ENCODE measurements at places on chromosomes 5 and 9.

GRCh38 chr5:4330327-4330726 is 734.7 kb downstream of the IRX1 start:
- DNase-seq, result no peak

GRCh38 chr5:88889189-88890069 is 6.4 kb upstream of the MEF2C start:
- no peak for DNase-seq

DNA sequence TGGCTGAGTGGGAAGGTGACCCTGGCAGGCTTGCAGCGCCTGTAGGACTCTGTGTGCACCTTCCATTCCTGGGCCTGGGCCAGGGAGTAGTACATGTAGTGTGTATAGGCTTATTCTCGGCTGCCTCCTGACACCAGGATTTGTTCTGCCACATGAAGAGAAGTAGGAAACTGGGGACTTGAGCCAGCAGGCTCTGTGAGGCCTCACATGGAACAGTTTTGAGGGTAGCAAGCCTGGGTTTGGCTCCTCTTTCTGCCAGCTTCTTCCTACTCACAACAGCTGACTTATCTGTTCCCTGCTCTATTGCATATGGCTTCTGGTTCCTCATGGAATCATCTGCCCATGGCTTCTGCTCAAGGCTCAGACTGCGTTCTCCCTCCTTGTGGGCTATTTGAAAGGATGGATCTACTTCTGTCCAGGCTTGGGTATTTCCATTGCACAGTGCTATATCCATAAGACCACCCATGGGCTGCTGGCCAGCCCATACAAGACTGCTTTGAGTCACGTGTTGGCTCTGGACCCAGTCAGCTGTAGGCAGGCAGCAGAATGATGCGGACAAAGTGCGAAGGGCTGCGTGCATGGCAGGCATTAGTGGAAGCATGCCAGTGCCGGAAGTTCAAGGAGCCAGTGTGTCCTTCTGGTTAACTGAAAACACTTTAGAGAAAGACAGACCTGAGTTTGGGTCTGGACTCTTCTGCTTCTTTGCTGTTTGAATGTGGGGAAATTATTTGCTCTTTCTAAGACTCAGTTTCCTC is 11.0 kb upstream of the INSYN2B start:
- DNase-seq, result no peak

DNA sequence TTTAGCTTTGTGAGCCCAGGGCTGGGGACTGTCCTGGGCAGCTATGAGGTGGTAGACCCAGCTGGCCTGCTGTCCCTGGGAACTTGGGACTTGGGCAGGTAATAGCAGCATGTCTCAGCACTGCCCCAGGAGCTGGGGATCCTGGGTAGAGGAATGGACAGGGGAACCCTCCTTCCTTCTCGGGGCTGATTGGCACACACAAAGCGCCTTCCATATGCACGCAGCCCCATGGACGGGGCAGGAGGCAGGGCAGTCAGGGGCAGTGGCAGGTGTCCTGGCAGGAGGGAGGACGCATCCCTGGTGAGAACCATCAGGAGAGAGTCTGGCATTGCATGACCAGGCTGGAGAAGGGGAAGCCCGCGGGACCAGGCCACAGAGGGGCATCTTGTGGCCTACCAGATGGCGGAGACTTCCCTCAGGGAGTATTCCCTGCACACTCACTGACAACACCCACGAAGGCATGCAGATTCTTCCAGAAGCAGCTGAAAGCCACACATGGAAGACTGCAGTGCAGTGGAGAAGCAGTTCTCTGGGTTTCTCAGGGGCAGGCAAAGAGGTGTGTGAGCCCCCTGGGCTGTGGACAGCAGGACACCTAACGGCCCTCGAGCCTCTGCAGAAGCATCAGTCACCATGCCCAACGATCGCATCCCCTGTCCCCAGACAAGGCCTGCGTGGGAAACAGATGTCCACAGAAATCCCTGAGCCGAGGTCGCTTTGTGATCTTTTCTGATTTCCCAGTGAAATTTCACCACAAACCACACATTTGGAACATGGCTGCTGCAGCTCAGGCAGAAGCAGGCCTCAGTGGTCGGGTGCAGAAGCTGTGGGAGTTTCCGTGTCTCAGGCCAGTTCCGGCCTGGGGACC is 7.0 kb upstream of the NKD2 start:
- DNase-seq, result no peak

GRCh38 chr9:14906644-14907359 is 3.4 kb downstream of the FREM1 start:
- DNase-seq, result no peak

GRCh38 chr5:82564963-82565362 is 286.8 kb upstream of the RPS23 start:
- no peak for DNase-seq

DNA sequence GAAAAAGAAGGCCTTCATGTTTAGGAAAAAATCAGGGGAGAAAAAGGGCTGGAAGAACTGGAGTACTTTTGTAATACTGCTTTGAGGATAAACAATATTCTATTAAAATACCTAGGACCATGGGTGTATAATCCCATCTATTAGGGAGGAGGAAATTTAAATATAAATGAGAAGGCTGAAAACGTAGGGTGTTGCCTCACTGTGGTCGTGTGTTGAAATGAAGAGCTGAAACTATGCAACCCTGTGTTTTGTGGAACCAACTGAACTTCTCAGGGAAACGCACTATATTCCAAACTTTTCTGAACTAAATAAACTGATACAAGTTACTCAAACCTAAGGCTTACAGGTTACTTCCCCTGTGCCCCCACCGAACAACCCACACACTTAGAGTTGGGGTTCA is 4.5 kb upstream of the CNTLN start:
- DNase-seq, result no peak

- no peak for DNase-seq
Measured at GRCh38 chr9:105883847-105884246, 189.5 kb downstream of the TMEM38B start.

GRCh38 chr5:74950836-74951515 is 84.8 kb upstream of the FAM169A start:
- DNase-seq, result no peak

- DNase-seq, result no peak
Measured at GRCh38 chr9:89597711-89598362, 7.0 kb upstream of the GADD45G start.

DNA sequence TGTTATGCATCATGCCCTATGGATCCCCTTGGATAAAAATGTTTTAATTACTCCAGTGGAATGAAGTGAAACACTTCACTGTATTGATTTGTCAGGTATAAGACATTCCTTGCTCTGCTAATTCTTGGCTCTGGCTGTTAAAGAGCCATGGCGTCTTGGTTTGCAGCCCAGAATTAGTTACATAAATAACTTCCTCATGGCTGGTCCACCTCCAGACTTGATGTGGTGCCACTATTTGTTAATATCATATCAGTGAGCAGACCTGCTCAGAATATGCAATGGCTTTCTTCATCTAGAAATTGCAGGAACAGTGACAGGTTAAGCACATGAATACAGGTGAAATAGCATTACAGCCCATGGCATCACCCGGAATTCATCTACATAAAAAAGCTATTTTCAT is 446.9 kb upstream of the GRIN3A start:
- no peak for DNase-seq

GRCh38 chr5:131581702-131582101 is 53.3 kb downstream of the RAPGEF6 start:
- DNase-seq, result no peak

DNA sequence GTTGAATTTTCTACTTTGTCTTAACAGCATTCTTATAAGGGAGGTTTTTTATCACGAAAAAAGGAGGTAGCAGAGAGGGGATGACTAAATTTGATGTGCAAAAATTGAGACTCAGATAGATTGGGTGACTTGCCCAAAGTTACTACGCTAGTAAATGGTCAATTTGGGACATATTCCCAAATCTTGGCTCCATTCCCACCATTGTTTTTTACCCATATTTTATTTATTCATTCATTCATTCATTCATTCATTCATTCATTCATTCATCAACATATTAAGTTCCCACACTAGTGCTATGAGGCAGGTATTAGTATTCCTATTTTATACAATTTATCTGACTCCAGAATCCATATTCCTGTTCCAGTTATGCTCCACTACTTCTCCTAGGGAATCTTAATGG is 85.6 kb downstream of the HACD4 start:
- no peak for DNase-seq

- no peak for DNase-seq
Measured at GRCh38 chr9:115687356-115687755, 466.2 kb upstream of the PAPPA start.

DNA sequence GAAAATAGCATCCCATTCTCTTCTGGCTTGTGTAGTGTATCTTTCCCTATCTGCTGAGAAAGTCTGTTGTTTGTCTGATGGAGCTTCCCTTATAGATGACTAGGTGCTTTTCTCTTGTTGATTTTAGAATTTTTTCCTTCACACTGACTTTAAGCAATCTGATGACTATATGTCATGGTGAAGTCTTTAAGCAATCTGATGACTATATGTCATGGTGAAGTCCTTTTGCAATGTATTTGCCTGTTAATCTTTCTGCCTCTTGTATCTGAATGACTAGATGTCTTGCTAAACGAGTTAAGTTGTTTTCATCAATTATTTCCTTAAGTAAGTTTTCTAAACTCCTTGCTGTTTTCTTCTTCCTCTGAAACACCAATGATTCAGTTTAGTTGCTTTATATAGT is 80.5 kb downstream of the RNF130 start:
- DNase-seq, result no peak

DNA sequence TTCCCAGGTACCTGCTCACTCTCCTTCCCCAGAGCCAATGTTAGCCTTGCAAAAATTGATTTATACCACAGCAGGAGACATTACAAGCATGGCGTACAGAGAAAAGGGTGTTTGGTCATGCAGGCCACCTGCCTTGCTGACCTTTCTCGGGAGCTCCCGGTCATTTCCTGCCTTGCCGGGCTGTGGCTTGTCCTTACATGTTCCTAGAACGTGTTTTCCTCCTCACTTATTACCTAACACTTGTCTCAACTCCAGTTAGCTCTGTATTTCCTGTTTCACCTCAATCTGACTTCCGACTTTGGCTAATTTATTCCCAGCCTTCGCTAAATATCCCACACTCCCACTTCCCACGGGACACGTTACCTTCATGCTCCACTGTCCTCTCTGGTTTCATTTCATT is 282.5 kb downstream of the ICE1 start:
- DNase-seq, result no peak

- no peak for DNase-seq
Measured at GRCh38 chr9:118446943-118447639, 742.9 kb downstream of the TLR4 start.

- no peak for DNase-seq
Measured at GRCh38 chr9:83596899-83597504, 25.9 kb upstream of the IDNK start.

- DNase-seq, result no peak
Measured at GRCh38 chr9:17531642-17532254, 47.1 kb upstream of the SH3GL2 start.

GRCh38 chr9:128245421-128246151 is 30.2 kb downstream of the GOLGA2 start:
- no peak for DNase-seq

DNA sequence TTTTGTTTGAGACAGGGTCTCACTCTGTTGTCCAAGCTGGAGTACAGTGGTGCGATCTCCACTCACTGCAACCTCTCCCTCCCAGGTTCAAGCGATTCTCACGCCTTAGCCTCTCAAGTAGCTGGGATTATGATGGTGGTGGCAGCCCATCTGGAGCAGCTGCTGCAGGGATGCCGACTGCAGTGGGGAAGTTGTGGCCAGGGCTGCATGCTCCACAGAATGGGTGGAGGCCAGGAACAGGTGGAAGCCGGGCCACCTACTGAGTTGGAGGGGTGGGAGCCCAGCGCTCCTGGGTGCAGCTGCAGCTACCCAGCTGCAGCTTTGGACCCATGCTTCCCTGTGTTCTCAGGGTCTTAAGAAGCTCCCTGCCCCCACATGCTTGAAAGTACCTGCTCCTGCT is 99.7 kb downstream of the SCAI start:
- no peak for DNase-seq

DNA sequence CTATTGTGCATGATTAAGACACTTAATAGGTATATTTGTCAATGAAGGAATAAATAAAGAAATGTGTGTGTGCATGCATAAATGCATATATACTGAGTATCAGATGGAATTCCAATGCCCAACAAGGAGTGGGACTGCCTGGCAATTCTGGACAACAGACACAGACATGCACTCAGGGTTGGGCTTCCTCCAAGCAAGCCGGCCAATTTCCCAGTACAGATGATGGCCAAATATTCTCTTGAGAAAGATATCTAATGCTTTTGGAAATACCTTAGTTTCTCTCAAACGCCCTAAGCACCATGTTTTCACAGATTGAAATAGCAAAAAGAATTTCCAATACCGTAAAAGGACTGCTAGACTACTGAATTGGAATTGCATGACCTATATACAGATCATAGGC is 11.1 kb downstream of the FTMT start:
- DNase-seq, result no peak

- DNase-seq, result no peak
Measured at GRCh38 chr9:129550199-129550839, 70.6 kb downstream of the C9orf50 start.

DNA sequence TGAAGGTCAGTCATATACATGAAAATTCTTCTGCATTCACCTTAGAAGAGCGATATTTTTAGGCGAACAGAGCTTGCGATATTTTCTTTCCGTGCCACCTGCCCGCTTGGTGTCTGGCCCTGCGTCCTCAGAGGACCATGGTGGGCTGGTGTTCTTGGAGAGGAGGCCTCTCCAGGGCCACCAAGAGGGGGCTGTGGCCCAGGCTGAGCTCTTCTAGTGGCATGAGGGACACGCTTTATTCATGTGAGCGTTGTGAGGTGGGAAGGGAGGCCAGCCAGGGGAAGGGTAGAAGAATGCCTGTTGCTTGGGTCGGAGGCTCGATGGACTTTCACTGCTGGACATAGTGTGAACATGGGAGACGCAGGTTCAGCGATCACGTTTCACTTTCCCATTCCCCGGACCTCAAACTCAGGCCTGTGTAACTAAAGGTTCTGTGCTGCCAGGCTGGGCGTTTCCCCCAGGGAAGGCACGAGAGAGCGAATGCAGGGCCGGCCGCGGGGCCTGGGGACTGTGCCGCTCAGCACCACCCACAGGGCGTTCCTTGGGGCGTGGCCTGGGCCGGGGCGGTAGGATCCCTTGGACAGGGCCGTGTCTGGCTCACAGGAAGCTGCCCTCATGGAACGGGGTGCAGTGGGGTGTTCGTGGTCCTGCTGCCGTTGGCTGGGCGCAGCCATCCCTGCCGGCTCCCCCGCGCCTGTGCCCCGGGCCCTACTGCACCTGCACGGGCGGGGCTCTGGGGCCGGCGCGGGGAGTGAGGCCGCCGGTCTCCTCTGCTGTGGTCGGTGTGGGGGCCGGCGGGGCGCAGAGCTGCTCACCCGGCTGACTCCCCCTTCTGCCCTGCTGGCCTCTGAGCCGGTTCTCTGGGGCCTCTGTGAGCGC is 40.7 kb upstream of the CLPTM1L start:
- DNase-seq, result peak; percentile 61

DNA sequence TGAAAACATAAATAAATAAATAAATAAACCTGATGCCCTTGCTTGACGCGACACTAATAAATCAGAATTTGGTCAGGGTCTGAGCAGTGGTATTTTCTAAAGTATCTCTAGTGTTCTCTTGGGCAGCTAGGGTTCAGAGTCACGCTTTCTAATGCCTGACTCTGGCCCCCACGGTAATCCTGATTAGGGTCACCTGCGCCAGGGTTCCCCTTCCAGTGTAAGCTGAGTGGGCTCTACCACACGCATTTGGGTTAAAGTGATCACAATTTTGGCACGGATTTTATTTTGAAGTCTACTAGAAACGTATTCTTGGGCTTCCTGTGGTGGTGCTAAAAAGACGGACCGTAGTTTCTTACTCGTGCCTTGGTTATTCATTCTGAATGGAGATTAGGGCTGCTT is 651 bp downstream of the TTC1 start:
- DNase-seq, result no peak

- DNase-seq, result no peak
Measured at GRCh38 chr9:127903557-127904475, 4.4 kb upstream of the ST6GALNAC6 start.

GRCh38 chr5:61471352-61471751 is 139.3 kb downstream of the ZSWIM6 start:
- DNase-seq, result no peak
